Fibroblast of lung (primary cell): ENCODE measurements at places on chromosomes 3 and 15. TPM values are rescaled to one million over a fixed set of nuclear protein-coding genes. Genes with fewer than 3 reads are reported as not detected.

The ALDH1A2 gene
- 2.3 and 7.7 TPM in 2 replicates for total RNA-seq

The TRPM1 gene
- total RNA-seq: not detected in 2 replicates

The XRN1 gene
- 40.3 and 55.7 TPM in 2 replicates for total RNA-seq

The SEMA4B gene
- 14.1 and 30.4 TPM in 2 replicates for total RNA-seq

The DLL4 gene
- under 0.01 TPM in 2 replicates for total RNA-seq

GRCh38 chr3:81470524-81471278 lies 290.7 kb downstream of the GBE1 start:
- no peak for DNase-seq
- H3K36me3 ChIP-seq: no peaks in the 10 kb centered on the region
- H3K4me1 ChIP-seq: no peaks in the 10 kb centered on the region
- H3K27ac ChIP-seq: no peak overlapping the region

DNA sequence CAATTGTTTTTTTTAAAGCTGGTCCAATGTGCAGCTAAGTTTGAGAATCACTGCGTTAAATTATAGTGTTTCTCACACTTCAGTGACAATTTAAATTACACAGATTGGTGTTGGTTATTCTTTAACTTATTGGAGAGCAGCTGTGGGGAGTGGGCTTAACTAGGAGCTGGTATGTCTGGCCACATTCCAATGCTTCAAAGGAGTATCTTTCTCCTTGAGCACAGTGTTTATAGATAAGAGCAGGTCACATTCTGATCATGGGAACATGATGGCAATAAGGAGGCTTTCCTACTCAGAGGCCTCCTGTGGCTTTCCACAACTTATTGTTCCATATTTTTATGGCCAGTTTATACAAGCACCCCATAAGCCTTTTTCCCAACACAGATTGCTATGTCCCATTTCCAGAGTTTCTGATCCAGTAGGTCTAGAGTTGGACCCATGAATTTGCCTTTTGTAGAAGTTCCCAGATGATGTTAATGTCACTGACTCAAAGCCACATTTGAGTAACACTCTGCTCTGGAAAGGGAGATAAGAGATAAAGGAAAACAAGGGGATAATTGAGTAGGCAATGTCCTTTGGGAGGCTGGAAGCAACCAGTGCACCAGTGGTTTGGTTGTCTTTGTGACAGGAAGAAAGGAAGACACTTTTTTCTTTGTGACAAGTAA lies 33.0 kb upstream of the PLSCR4 start:
- no peak for DNase-seq
- no peaks in the 10 kb centered on the region for H3K27me3 ChIP-seq
- no peak overlapping the region for H3K4me3 ChIP-seq
- no peaks in the 10 kb centered on the region for H3K36me3 ChIP-seq
- no peaks in the 10 kb centered on the region for H3K4me1 ChIP-seq

DNA sequence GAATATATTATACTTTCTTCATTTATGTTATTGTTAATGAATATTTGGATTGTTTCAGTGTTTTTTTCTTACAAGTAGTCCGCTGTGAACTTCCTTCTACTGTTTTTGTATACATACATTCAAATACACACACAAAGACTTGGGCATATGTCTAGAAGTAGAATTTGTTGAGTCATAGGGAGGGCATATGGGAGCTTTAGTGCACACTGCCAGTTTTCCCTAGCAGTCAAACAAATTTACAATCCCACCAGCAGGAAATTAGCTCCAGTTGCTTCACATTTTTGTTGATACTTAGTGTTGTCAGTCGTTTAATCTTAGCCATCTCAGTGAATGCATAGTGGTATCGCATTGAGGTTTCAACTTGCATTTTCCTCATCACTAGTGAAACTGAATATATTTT lies 492.3 kb downstream of the DIPK2A start:
- H3K4me1 ChIP-seq: no peaks in the 10 kb centered on the region
- no peaks in the 10 kb centered on the region for H3K27me3 ChIP-seq
- H3K36me3 ChIP-seq: no peaks in the 10 kb centered on the region

DNA sequence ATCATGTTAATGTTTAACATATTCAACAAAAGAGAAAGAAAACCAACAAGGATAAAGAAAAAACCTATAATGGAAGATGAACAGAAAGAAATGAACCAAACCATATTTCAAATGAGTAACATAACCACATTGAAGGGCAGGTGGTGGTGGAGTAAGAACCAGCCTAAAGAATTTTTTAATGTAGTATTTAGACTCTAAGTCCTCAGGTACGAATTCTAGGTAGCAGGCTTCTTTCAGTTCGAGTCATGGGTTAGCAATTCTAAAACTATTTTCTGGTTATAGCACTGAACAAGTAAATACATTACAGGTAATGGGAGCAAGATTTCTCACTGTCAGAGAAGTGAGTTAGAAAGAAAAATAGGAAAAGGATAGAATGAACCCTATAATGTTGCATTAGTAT lies 24.4 kb downstream of the DCBLD2 start:
- no peak overlapping the region for H3K4me3 ChIP-seq
- no peaks in the 10 kb centered on the region for H3K36me3 ChIP-seq
- DNase-seq: no peak
- H3K4me1 ChIP-seq: no peaks in the 10 kb centered on the region
- no peaks in the 10 kb centered on the region for H3K27me3 ChIP-seq

DNA sequence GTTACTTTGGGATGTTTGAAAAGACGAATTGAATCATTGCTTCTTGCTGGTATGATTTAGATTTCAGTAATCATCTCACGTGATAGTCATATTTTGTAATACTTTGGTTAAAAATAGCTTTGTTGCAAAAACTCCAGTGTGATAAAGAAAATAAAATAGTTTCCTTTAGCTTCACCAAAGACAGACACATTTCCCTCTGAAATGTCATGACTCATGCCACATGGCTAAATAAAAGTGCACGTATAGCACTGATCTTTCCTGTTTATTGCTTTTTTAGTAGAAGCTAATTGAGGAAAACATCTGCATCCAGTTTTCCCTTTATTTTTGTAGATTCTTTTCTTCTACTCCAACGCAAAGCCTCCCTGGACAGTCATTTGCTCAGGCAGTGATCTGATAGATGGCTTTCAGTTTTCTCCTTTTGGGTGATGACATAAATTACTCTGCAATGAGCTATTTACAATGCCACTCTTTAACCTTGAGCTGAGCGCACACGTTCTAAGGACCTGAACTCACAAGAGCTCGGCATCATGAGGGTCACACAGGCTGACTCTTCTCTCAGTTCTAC lies 84.9 kb downstream of the ARNT2 start:
- no peaks in the 10 kb centered on the region for H3K36me3 ChIP-seq
- peak overlapping the region; percentile 83 for H3K27ac ChIP-seq
- H3K4me3 ChIP-seq: no peak overlapping the region
- peak; percentile 83 for DNase-seq
- H3K4me1 ChIP-seq: peaks cover 39% of the 10 kb centered on the region
- no peaks in the 10 kb centered on the region for H3K27me3 ChIP-seq
